ENCODE measurements at places on chromosomes 3 and 15.

DNA sequence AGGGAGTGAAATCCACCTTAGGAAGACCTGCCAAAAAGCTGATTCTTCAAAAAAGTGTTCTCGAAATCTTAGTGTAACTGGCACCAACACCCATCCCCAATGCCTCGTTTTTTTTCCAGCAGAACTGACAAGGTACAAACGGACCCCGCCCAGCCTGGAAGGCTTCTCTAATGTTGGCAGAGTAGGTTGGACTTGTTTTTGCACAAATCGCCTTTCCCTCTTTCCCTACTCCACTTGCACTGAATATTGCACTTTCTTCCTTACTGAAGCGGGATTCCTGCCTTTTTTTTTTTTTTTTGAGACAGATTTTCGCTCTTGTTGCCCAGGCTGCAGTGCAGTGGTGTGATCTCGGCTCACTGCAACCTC, 544 bp upstream of the TIMMDC1 start:
- DNase-seq = no peak

GRCh38 chr3:148441191-148441590, 256.5 kb upstream of the AGTR1 start:
- no peak for DNase-seq

GRCh38 chr3:43773273-43774094, 82.7 kb downstream of the ABHD5 start:
- DNase-seq = no peak

- DNase-seq = no peak
These were observed 11.8 kb upstream of the HES1 start for GRCh38 chr3:194124193-194124592.

DNA sequence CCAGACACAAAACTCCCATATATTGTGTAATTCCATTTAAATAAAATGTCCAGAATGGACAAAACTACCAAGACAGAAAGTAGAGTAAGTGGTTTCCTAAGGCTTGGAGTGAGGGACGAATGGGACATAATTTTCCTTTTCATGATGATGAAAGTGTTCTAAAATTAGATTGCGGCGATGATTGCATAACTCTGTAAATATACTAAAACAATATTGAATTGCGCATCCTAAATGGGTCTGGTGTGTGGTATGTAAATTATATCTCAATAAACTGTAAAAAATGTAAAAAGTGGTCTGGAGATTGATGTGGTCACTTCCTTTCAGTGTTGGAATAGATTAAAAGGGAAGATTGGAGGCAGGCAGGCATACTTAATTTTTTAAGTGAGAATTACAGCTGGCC, 105.9 kb upstream of the KCNAB1 start:
- DNase-seq = no peak

GRCh38 chr3:62161371-62161770, 212.0 kb downstream of the FEZF2 start:
- no peak for DNase-seq

DNA sequence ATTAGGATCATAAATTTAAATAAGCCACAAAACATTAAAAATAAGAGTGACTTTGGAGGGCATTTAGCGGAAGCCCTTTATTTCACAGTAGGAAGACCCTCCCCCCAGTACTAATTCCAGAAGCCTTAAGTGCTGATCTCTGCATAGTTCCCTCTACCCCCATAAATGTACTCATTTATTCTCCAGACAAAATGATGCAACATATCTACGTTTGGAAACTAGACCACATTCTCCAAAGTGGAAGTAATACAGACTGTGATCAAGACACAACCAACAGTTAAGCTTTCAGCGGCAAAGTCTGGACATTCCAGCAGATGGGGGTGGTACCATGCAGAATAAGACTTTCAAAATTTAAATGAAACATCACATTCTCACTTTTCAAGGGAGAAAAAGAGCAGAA, 44.8 kb upstream of the RPS17 start:
- no peak for DNase-seq

- no peak for DNase-seq
These were observed 54.1 kb downstream of the SLC7A14 start for GRCh38 chr3:170531657-170532335.

- no peak for DNase-seq
These were observed 44.8 kb downstream of the ZNF589 start for GRCh38 chr3:48285675-48286074.

- no peak for DNase-seq
These were observed 7.1 kb downstream of the COPS2 start for GRCh38 chr15:49148298-49148697.

DNA sequence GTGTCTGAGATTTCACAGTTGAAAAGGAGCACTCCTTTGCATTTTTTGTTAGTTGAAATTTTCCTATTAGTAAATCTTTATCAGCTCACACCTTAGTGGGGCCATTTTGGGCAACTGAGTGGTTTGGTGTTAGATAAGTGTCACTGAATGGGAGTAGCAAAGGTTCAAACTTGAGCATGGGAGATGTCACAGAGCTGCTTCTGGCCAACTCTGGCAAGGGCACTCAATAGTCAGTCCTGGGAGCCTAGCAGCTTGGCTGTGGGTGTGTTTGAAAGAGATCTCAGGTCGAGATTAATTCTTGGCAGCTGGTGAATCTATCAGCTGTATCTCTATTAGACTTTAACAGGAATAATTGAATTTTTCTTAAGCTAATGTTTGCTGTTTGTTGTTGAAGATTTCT, 579.3 kb downstream of the EDEM1 start:
- DNase-seq = no peak

DNA sequence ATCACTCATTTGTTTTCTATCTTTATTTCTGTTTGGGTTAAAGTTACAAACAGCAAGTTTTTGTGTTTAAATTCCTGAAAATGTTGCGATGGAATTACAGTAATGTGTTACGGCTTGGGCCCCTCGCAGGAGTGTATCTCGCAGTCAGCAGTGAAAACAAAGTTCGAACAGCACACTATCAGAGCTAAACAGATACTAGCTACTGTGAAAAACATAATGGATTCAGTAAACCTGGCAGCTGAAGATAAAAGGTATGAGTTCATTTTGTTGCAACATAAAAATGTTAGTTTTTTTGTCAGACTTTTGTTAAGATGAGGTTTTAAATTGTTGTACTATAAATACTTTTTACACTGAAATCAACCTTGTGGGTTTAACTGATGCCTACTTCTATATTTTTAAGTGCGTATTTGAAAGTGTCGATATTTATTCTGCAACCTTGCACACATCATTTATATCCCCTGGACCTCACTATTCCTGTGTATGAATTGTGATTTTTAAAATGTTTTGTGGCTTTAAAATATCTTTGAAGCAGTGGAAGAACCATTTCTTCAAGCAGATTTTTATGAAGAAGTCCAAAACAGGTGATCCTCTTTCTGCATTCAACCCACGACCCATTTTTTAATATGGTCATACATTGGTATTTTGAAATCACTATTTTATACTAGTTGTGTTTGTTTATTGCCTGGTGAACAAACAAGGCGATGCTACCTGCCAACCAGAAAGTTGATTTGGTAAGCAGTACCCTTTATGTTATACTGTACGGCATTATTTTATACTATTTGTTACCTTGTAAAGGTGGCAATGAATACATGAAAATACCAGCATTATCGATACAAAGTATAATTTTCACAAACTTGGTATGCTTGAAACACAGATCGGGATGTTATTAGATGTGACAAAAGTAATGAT, 27.8 kb downstream of the MFN1 start:
- no peak for DNase-seq

DNA sequence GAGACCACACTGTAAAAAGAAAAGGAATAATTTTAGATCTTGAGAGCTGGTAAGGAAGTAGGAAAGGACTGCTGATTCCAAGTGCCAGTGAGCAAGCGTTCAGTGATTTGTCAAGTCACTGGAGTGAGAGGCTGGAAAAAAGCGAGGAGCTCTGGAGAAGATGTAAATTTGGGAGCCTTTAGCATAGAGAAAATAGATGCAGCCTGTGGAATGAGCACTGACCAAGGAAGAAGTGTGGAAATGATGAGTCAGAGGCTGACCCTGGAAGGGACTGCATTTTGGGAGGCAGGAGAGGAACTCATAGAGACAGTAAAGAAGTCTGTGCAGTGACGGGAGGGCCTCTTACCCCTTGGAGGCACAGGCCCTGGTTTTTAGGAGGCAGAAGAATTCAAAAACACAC, 17.1 kb upstream of the ABTB1 start:
- no peak for DNase-seq

- DNase-seq = no peak
These were observed 91.7 kb upstream of the MITF start for GRCh38 chr3:69647511-69648110.

- DNase-seq = no peak
These were observed 284.8 kb downstream of the GBE1 start for GRCh38 chr3:81476692-81477091.

DNA sequence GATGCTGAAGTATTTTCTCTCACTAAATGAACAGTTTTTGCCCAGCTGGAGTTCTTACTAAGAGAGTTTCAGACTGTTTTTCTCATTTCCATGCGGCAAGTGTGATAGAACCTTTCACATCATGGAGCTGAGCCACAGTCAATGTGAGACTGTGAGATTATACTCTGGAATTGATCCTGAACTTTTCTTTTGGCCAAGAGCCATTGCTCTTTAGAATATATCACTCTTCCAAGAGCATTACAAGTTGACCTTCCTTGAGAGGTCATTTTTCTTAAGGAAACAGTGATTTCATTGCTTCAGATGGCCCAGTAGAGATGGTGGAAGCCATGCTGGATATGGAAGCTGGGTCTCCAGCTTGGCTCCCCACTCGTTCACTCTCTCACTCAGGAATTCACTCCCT, 212.9 kb upstream of the UMPS start:
- no peak for DNase-seq

DNA sequence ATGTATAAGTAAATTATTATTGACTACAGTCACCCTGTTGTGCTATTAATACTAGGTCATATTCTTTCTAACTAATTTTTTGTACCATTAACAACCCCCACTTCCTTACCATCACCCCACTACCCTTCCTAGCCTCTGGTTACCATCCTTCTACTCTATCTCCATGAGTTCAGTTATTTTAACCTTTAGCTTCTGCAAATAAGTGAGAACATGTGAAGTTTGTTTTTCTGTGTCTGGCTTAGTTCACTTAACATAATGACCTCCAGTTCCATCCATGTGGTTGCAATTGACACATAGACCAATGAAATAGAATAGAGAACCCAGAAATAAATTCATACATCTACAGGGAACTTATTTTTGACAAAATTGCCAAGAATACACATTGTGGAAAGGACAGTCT, 55.4 kb upstream of the CHRNB4 start:
- DNase-seq = no peak
